ENCODE measurements at places on chromosomes 16 and 17. TPM values are rescaled to one million over a fixed set of nuclear protein-coding genes. Genes with fewer than 3 reads are reported as not detected.
A peak's percentile ranks its signal among the peaks of the same experiment; 100 is the strongest.

The KCNJ12 gene
- total RNA-seq = 0.10 TPM

The MYH11 gene
- not detected for total RNA-seq

The CES3 gene
- 0.10 TPM for total RNA-seq

The UBB gene
- total RNA-seq = 2,073 TPM

The DRC3 gene
- total RNA-seq = 2.2 TPM

The KRTAP3-2 gene
- total RNA-seq = not detected

The MRC2 gene
- total RNA-seq = 152 TPM

The SYNGR2 gene
- total RNA-seq = 17.3 TPM

The HSD11B2 gene
- not detected for total RNA-seq

DNA sequence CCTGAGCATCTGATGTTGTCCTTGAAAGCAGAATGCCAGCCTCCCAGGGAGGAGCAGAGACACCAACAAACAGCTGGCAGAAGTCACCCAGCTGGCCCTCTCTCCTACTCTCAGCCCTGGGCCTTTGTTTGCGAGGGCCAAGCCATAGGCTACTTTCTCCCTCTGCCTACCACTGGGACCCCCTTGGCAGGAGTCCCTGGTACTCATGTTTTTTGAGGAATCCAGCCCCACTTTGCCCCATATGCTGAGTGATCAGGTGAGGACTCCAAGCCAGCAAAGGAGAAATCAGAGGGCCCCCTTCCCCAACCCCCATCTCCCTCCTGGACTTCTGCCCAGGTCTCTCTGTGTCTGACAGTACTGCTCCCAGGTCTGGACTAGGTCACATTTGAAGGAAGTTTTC, 121.9 kb downstream of the USP31 start:
- DNase-seq = no peak

GRCh38 chr17:81099888-81100287, 64.9 kb downstream of the BAIAP2 start:
- DNase-seq = no peak

DNA sequence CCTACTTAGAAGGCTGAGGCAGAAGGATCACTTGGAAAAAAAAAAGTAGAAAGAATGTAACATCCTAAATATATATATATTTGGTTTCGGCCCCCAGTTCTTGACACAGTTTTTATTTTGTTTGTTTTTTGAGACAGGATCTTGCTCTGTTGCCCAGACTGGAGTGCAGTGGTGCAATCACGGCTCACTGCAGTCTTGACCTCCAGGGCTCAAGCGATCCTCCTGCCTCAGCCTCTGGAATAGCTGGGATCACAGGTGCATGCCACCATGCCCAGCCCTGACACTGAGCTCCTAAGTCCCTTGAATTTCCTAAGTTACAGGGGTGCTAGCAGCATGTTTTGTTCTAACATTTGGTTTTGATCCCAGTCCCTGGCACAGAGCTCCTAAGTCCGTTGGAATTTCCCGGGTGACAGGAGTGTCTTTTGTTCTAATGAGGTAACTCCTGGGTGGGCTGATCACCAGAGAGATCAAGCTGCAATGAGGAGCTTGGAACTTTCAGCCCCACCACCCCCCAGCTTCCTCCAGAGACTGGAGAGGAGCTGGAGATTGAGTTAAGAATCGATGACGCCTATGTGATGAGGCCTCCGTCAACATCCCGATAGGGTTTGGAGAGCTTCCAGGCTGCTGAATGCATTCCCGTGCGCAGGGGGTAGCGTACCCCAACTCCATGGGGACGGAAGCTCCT, 20.0 kb downstream of the MXRA7 start:
- no peak for DNase-seq

DNA sequence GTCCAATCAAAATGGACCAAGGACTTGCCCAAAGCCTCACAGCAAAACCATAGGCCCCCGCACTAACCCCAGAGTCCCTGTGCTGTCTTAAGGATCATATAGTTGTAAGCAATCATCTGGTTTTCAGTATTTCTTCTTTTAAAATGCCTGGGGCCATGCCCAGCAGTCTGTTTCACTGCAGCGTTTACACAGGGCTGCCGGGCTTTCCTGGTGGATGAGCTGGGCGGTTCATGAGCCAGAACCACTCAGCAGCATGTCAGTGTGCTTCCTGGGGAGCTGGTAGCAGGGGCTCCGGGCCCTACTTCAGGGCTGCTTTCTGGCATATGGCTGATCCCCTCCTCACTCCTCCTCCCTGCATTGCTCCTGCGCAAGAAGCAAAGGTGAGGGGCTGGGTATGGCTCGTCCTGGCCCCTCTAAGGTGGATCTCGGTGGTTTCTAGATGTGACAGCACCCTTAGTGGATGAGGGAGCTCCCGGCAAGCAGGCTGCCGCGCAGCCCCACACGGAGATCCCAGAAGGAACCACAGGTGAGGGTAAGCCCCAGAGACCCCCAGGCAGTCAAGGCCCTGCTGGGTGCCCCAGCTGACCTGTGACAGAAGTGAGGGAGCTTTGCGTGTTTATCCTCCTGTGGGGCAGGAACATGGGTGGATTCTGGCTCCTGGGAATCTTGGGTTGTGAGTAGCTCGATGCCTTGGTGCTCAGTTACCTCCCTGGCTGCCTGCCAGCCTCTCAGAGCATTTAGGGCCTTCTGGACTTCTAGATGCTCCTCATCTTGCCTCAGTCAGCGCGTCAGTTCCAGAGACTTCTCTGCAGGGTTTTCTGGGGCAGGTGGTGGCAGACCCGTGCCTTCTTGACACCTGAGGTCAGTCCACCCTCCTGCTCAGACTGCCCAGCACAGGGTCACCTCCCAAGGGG, 24.8 kb upstream of the STH start:
- DNase-seq = no peak

GRCh38 chr16:27315333-27316037, 1.7 kb downstream of the IL4R start:
- DNase-seq = peak; percentile 87

GRCh38 chr16:27922433-27922832, 141.1 kb downstream of the GSG1L start:
- DNase-seq = no peak

GRCh38 chr16:88904676-88905365, 38.4 kb upstream of the PABPN1L start:
- no peak for DNase-seq

DNA sequence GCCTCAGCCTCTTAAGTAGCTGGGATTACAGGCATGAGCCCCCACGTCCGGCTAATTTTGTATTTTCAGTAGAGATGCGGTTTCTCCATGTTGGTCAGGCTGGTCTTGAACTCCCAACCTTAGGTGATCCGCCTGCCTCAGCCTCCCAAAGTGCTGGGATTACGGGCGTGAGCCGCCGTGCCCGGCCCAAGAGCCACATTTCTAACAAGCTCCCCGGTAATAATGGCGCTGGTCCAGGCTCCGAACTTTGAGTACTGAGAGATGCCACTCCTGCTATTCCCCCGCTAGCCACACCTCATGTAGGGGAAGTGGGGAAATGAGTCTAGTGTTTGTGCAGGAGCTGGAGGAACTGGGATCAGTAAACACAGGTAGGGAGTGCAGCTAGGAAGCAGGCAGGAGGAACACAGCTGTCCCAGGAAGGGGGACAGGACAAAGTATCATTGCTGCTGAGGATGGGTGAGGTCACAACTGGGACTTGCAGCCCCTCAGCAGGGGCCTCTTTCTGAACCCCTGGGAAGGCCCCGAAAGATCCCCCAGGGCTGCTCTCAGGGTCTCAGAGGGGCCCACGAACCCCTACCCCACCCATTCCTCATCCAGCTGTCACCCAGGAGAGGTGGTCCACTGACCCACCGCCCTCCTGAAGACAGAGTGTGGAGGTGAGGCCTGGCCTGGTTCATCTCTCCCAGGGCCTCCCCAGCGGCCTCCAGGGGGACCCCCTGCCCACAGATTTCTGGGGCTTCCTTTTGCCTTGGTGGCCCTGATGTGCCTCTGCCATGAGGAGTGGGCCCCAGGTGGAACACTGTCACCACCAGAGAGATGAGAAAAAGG, 3.7 kb upstream of the KREMEN2 start:
- no peak for DNase-seq

DNA sequence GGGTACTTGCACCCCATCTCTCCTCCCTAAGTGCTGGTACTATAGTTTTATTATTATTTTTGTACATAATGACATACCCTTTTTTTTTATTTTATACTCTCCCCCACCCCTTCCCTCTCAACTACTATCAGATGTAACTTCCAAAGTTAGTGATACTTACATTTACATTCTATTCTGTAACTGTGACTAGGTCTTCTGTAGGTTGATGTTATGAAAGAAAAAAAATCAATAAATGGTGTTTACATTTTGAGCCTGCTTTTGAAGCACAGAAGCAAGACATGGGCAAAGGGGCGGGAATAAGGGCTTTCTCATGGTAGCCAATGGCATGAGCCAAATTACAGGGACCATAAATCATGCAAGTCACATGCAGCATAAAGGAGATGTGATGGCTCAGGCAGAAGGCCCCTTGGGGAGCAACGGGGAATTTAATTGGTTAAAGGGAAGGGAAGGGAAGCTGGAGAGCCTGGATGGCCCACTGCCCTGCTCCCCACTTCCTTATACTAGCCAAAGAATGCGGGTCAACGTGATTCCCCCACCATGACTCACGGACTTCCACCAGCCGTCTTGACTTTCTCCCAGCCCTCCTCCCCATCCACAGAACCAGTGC, 2.4 kb upstream of the ACSF2 start:
- peak; percentile 90 for DNase-seq

GRCh38 chr17:20275653-20276052, 191.7 kb downstream of the LGALS9B start:
- DNase-seq = no peak

DNA sequence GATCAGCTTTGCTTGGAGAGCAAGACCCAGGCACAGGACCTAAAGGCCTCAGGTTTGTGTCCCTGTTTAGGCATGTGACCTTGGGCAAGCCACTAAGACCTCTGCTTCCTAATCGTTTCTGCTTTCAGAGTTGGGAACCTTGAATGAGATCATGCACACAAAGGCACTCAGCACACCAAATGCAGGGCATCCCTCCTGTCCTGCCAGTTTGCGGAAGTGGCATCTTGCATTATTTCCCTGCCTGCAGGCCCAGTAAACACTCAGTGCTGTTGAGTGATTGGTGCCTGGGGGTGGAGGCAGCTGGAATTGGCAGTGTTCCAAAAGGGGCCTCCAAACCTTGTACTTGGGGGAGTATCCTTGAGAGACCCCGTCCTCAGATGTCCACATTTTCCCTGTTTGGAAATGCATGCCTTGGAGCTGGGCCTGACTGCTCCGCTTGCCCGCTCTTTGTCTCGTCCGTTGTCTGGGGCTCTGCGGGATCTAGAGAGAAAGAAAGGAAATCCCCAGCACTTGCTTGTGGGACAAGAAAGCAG, 28.7 kb downstream of the MRM1 start:
- no peak for DNase-seq

GRCh38 chr17:83012200-83012785, 67.1 kb upstream of the METRNL start:
- no peak for DNase-seq

GRCh38 chr17:7496470-7497183, 12.5 kb downstream of the POLR2A start:
- no peak for DNase-seq

DNA sequence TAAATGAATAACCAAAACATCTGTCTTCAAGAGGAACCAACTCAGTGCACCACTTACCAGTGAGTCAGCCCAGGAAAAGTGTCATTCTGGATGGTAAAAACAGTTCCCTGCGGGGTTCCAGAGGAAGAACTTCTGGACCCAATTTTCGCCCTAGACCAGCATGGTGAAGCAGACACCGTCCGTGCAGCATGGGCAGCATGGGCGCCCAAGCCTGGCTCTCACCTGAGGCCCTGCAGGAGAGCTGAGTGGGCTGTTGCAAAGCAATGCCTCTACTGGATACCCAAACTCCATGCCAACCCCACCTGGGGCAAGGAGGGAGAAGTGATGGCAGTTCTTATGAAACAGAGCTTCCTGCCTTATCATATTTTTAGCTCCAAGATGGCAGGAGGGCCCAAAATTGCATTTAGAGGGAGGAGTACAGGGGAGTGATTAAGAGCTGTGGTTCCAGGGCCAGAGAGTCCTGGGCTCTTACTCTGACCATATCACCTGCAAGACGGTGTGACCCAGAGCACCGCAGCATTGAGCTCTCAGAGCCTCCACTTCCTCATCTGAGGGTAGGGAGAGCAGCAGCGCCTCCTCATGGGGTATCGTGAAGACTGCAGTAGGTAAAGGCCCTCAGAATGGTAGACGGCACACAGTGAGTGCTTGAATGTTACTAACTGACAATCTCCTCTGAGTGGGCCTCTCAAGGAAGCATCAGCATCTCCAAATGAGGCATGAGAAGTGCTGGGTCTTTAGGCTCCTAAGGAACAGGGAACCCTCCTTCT, 16.6 kb upstream of the INPP5K start:
- DNase-seq = no peak

DNA sequence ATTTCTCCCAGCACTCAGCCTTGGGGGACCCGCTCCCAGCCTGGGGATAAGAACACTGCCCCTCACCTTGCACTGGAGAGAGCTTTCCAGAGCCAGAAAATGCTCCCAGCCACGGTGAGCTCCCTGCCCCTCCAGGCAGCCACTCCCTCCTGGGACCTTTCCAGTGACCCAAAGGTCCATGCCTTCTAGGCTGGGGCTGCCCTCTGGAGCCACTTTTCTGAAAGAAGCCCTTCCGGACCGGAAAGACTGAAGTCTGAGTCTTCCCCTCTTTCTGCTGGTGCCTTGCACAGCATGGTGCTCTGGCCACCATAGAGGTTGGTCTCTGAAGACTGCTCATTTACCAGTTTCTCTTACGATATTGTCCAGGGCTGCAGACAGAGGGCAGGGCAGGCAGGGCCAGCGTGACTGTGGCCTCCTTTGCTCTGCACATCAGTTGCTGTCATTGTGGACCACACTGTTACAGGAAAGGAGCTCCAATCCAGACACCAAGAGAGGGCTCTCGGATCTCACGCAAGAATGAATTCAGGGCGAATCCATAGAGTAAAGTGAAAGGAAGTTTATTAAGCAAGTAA, 7.1 kb upstream of the ABCC12 start:
- DNase-seq = no peak

DNA sequence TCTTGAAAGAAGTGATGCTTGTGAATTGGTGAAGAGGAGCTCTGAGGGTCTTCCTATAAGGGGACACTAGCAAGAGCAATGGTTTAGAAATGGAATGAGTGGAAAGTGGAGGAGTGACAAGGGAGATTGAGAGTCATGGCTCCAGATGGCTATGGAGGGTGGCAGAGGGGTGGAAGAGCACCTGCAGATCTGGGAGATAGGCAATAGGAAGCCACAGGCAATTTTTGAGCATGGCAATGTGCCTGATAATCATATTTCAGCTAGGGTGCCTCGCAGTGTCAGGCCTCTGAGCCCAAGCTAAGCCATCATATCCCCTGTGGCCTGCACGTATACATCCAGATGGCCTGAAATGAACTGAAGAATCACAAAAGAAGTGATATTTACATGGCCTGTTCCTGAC, 21.5 kb downstream of the RGS9 start:
- no peak for DNase-seq
